ENCODE measurements at places on chromosomes 6 and 20.

DNA sequence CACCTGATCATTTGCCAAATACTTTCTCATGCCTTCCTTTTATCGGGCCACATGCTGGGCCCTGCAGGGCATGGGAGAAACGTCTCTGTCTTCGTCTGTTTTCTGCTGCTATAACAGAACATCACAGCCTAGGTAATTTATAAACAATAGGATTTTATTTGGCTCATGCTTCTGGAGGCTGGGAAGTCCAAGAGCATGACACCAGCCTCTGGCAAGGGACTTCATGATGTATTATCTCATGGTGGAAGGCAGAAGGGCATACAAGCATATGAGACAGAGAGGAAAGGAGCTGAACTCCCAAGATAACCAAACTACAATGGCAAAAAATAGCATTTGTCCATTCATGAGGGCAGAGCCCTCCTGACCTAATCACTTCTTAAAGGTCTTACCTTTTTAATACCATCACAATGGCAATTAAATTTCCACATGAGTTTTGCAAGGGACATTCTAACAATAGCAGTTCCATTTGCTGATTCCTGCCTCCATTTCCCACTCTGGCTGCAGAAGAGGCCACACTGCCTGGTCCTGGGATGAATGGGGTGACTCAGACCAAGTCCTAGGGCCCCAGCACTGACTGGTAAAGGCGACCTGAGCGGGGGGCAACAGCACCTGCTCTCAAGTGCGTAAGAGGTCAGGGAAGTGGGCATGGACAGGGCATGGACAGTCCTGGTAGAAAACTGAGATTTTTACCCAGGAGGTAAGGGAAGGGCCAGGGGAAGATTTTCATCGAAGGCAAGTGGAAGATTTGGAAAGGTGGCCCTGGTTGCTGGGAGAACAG is 5.1 kb upstream of the ZBP1 start:
- no peak for DNase-seq

- DNase-seq: no peak
Observed at GRCh38 chr6:134544737-134545136, 226.8 kb upstream of the SGK1 start.

- DNase-seq: no peak
Observed at GRCh38 chr6:99184696-99185095, 164.8 kb downstream of the FAXC start.

- peak; percentile 82 for DNase-seq
Observed at GRCh38 chr6:149925974-149926777, 3.3 kb upstream of the RAET1G start.
